CD8-positive, alpha-beta T cell (primary cell): ENCODE measurements at places on chromosomes 12 and 14.
A peak's percentile ranks its signal among the peaks of the same experiment; 100 is the strongest.

DNA sequence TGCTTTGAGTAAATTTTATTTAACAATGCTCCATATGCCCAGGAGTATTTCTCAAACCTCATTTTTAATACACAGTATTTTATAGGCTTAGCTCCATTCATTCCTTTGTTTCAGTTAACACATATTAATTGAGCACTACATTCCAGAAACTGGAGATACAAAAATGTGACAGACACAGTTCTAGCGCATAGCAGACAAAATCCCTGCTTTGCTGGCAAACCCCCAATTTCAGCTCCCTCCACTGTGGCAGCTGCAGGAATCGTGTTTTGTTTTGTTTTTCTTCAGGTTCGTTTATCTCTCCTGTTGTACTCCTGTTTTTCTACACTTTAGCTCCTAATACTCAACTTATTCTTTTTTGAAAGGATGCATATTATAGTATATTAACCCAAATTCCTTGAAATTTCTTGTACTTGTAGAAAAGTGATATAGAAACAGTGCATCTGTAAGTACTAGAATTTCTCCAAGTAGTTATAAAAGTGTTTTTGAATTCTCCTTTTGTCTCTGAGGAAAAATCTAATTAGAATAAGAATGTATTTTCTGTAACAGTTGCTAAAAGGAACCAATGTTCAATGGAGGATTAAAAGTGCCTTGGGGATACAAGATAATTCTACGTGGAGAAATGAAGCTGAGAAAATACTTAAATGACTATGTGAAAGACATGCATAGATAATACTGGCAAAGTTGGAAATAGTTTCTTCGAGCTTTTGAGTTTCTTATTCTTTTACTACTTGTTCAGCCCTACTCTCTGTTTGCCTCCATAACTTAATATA is 6.4 kb upstream of the RAB21 start:
- DNase-seq, result no peak

GRCh38 chr12:95424271-95424994 is 49.5 kb upstream of the METAP2 start:
- no peak for DNase-seq

DNA sequence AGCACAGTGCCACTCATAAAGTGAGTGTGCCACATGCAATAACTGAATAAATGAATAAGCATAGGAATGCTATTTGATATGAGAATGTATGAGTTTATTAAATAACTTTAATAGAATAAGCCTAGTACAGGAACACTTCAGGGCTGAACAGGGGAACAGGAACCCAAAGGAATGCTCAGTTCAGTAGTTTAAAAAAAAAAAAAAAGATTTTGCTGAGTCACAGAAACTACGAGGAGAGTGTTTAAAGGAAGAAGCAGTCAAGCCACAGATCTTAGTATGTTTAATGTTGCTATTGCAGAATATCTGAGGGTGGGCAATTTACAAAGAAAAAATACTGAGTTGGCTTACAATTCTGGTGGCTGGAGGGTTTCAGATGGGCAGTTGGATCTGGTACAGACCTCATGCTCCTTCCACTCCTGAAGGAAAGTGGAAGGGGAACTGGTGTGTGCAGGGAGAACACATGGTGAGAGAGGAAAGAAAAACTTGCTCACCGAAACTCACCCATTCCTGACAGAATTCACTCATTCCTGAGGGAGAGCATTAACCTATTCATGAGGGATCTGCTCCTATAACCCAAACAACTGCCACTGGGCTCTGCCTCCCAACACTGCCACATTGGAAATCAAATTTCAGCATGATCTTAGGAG is 880.3 kb upstream of the MGAT4C start:
- DNase-seq, result no peak

DNA sequence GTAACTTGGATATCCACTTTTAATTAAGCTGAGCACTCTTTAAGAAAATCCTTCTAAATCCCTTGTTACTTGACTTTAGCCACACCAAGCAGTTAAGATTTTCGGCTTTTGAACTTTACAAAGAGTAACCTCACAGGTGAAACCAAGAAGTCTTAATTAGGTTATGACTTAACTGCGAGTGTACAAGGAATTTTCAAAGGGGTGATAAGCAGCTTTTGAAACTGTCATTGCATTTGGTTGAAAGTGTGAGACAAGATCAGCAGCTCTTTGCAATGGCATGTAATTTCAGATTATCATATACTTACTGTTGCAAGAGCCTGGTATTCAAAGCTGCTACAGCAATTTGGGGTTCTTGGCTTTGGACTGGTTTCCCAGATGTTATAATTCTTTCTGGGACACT is 137.5 kb downstream of the TMEM117 start:
- DNase-seq, result no peak

- peak; percentile 42 for DNase-seq
These were observed 7.7 kb upstream of the AMN1 start for GRCh38 chr12:31736472-31736871.

DNA sequence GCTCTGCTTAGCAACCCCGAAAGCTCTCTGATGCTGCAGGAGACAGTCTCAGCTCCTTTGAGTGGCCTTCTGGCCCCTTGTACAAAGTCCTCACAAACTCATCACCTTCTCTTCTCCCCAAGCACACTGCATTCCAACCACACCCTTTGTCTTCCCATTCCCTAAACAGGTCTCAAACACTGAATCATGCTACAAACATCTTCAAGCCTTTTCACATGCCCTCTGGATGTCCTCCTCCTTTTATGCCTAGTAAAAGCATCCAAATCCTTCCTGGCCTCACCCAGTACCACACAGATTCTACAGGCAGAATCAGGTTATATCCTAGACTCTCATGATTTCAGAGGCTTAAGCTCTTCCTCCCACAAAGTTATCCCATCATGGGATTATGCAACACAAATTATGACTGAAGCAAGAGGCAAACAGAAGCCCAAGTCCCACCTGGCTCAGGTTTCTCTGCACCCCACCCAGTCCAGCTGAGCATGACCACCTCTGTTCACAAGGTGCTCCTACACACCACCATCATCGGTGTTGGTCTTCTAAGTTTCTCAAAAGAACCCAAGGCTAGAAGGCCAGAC is 61.4 kb upstream of the PCED1B start:
- DNase-seq, result no peak

GRCh38 chr14:103427485-103428443 is 42.5 kb downstream of the MARK3 start:
- no peak for DNase-seq
